ENCODE measurements at places on chromosomes 1 and 21.

- no peak for DNase-seq
Observed at GRCh38 chr1:93323185-93323820, 22.4 kb upstream of the DR1 start.

GRCh38 chr1:18160290-18160942 is 52.8 kb downstream of the IGSF21 start:
- no peak for DNase-seq

DNA sequence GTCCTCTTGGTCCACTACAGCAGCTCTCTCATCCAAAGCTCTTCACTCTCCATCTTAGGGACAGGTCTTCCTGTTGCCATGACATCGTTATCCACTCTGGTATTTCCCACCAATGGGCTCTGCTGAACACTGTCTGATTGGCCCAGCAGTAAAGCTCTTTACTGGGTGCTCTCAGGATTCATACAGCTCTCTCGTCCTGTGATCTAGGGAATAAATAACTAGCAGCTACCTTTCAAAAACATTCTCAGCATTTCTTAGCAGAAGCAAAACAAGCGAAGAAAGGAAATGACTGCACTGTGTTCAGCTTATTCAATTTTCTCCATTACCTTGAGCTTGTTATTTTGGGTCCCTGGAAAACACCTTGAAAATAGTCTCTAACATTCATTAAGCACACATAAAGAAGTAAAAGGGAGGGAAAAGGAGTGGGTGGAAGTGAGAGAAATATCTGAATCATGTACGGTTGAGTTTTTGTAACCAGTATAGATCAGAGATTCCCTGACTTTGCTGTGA is 163.4 kb upstream of the SGIP1 start:
- no peak for DNase-seq

DNA sequence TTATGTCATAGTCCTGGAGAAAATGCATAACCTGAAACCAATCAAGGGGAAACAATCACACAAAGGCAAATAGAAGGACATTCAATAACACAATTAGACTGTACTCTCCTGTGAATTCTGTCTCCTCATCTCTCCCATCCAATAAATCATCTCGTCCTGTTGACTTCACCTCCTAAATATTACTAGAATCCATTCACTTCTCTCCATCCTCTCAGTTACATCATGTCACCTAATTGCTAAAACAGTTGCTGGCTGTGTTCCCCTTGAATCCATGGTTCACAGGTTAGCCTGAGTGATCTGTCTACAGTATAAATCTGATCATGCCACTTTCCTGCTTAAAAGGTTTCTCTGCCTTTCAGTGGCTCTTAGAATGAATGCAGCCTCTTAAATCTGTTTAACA is 220.2 kb downstream of the TGFB2 start:
- no peak for DNase-seq

- DNase-seq = peak; percentile 86
Observed at GRCh38 chr1:31955917-31956736, 18.0 kb upstream of the PTP4A2 start.

- no peak for DNase-seq
Observed at GRCh38 chr1:111015222-111015621, 51.5 kb upstream of the LRIF1 start.

GRCh38 chr1:81582467-81582986 is 218.2 kb upstream of the ADGRL2 start:
- no peak for DNase-seq

- DNase-seq = no peak
Observed at GRCh38 chr1:219771080-219771479, 157.3 kb downstream of the SLC30A10 start.

- no peak for DNase-seq
Observed at GRCh38 chr1:39090757-39091380, 64.7 kb downstream of the NDUFS5 start.

GRCh38 chr1:160724465-160725242 is 13.0 kb upstream of the CD48 start:
- DNase-seq = no peak

Data from stimulated activated CD4-positive, alpha-beta T cell treated with anti-CD3 and anti-CD28 coated beads, TNF-alpha, amount 100 ng/mL, for 48 hours (primary cell).